ENCODE measurements at places on chromosomes 6 and 20.

GRCh38 chr6:138956244-138956924, 31.7 kb downstream of the REPS1 start:
- no peak for DNase-seq

- DNase-seq, result no peak
Observed at GRCh38 chr20:31861135-31861384, 9.3 kb downstream of the DUSP15 start.

DNA sequence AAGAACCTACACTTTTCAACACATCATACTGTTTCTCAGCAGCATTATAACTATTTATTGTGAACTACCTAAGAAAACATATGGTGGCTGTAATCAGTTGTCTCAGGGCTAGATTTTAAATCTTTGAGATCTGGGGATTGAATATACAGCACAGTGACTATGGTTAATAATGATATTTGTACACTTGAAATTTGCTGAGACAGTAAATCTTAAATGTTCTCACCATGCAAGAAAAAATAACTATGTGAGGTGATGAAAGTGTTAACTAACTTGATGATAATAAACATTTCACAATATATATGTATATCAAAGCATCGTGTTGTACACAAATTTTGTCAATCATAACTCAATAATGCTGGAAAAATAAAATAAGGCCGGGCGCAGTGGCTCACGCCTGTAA, 113.8 kb downstream of the ATXN1 start:
- no peak for DNase-seq

DNA sequence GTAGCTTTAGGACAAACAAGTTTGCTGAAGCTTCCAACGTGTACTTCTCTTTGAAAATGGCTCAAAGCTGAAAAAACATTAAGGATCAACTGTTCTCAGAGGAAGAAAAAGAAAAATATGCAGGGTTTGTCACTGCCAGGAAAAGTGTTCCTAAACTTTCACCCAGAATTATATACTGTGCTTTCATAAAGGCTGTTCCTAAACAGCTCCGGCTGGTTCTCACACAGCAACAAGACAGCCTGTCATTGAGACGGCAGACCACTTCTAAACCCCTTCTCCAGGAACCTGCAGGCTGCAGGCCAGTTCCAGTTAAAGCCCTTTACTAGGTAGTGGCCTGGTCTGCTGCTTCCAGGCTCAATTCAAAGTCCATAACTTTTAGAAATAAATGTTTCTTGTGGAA, 97.4 kb upstream of the SOX4 start:
- DNase-seq, result no peak

GRCh38 chr6:46528961-46529750, 37.9 kb upstream of the RCAN2 start:
- DNase-seq, result no peak

Measured in head of caudate nucleus (tissue), 42 donors.